MCF 10A (cell line): ENCODE measurements at places on chromosomes 6 and 20. TPM values are rescaled to one million over a fixed set of nuclear protein-coding genes. Genes with fewer than 3 reads are reported as not detected.

Gene KCNK5
- 1.3 and 2.6 TPM in 2 replicates for total RNA-seq

Gene ZHX3
- 23.8 and 34.1 TPM in 2 replicates for total RNA-seq

Gene KIF25
- not detected in 2 replicates for total RNA-seq

Gene PRR18
- 0.12 TPM in 1 of 2 replicates, not detected in the other for total RNA-seq

Gene RIPOR3
- not detected in 2 replicates for total RNA-seq

Gene MOG
- total RNA-seq: not detected in 2 replicates

DNA sequence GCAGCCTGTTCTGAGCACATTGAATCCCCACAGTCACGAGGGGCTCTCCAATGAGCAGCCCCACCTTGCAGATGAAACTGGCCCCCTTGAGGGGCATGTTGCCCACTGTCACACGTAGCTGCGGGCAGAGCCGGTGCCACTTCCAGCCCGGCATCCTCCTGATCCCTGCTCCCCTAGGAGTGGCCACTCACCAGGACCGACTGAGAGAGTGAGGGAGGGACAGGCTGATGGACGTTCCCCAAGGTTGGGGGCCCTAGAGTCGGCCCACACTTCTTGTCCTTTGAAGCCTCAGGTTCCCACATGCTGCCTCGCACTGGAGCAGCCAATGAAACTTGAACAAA is 10.5 kb downstream of the ENTPD6 start:
- peaks cover 15% of the 10 kb centered on the region for H3K36me3 ChIP-seq
- peak overlapping the region; percentile 89 for H3K27ac ChIP-seq
- H3K4me1 ChIP-seq: peaks cover 25% of the 10 kb centered on the region
- DNase-seq: no peak
- no peaks in the 10 kb centered on the region for H3K27me3 ChIP-seq
- no peak overlapping the region for H3K4me3 ChIP-seq

- peaks cover 18% of the 10 kb centered on the region for H3K27me3 ChIP-seq
- no peaks in the 10 kb centered on the region for H3K4me1 ChIP-seq
- H3K36me3 ChIP-seq: no peaks in the 10 kb centered on the region
- no peak for DNase-seq
Measured at GRCh38 chr6:45717027-45717426, 298.6 kb downstream of the CLIC5 start.

DNA sequence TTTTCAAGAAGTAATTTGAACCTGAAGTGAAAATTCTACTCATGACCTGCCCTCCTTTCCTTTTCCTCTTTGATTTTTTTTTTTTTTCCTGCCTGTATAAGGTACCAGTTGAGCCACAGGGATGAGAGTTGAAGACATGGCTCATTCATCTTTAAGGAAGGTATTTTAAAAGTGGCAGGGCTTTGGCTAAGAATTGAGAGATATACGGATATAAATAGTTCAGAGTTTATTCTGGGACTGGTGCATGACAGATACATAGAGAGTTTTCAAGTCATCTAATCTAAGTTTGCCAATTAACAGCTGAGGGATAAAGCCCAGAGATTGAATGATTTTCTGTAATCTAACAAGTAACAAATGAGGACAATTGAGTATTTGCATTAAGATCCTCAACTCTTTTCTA is 69.8 kb downstream of the BTBD3 start:
- DNase-seq: no peak
- H3K27ac ChIP-seq: no peak overlapping the region
- H3K27me3 ChIP-seq: no peaks in the 10 kb centered on the region
- no peak overlapping the region for H3K4me3 ChIP-seq
- H3K4me1 ChIP-seq: no peaks in the 10 kb centered on the region
- H3K36me3 ChIP-seq: no peaks in the 10 kb centered on the region

GRCh38 chr6:26224940-26225847 is 138.0 kb downstream of the HFE start:
- H3K27ac ChIP-seq: no peak overlapping the region
- H3K4me1 ChIP-seq: peaks cover 10% of the 10 kb centered on the region
- H3K36me3 ChIP-seq: peaks cover 6% of the 10 kb centered on the region
- H3K4me3 ChIP-seq: no peak overlapping the region

DNA sequence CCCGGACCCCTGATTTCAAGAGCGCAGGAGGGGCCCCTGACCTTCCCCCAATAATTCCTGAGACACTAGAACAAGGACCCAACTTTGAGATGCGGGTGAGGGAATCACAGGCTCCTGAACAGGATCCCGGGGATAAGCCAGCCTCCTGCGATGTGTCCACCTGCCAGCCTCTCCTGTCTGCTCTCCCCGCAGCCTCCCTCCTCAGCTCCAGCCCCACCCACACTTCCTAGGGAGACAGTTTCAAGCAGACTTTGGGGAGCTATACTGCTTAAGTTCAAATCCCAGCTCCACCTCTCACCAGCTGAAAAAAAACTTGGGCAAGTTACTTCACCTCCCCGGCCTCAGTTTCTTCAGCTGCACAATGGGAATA is 50.8 kb downstream of the GRM4 start:
- H3K27ac ChIP-seq: no peak overlapping the region
- H3K4me3 ChIP-seq: no peak overlapping the region
- DNase-seq: no peak
- H3K4me1 ChIP-seq: no peaks in the 10 kb centered on the region
- H3K27me3 ChIP-seq: peaks cover 47% of the 10 kb centered on the region
